Fibroblast of skin of left biceps (primary cell): ENCODE measurements at places on chromosomes 5 and 9.

DNA sequence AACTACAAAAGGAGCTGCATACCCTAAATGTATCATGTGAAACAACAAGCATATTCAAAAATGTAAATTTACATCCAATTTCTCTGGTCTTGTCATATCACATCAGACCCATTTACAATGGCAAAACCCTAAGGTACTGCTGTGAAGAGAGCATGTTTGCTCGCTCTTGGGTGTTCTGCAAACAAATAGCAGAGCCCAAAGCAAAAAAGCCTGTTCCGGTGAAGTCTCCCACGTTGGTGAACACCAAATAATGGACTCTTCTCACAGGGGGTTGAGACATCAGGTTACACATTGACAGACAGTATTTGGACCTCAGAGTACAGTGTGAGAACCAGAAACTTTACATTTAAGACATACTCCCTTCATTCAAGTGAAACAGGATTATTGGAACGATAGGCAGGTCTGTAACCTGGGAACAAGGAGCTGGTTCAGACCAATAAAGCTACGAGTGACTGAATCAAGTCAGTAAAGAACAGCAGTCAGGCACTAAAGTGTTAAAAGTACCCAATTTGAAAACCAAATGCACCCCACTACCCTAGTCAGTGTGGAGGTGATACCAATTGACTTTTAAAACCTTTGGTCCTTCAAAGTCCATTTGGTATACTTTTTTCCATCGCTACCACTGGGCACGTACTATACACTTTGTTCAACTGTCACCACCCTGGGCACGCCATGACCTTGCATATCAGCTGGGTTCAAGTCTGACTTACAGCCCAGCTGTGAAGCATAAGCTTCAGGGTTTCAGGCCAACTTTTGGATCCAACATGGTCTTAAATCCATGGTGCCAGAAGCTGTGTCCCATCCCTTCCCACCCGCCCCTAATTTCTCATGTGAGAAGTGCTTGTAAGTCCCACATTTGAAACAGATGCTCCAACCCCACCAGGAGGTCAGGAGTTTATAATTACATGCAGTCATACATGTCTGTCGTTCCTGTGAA is 36.4 kb downstream of the ETF1 start:
- DNase-seq: no peak

- DNase-seq: no peak
Measured at GRCh38 chr5:42828671-42829070, 17.0 kb upstream of the SELENOP start.

- DNase-seq: no peak
Measured at GRCh38 chr9:126625329-126626126, 11.8 kb downstream of the LMX1B start.

- no peak for DNase-seq
Measured at GRCh38 chr5:34930462-34930844, 1.1 kb downstream of the DNAJC21 start.

- no peak for DNase-seq
Measured at GRCh38 chr9:136942881-136943230, 1.7 kb downstream of the FBXW5 start.

DNA sequence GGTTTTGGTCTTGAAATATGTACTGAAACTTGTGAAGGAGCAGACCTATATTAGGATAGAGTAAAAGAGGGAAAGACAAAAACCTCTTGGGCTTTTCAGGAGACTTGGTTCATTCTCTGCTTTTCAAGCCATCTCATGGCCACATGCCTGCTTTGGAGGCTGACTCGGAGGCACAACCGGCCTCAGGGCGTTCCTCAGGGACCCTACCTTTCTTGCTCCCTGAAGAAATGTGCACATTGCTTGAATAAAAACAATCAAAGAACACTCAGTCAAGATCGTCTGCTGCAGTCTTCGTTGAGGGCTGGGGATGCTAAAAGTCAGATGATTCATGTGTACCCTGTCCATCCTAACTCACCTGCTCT is 994 bp downstream of the IRGM start:
- DNase-seq: no peak

DNA sequence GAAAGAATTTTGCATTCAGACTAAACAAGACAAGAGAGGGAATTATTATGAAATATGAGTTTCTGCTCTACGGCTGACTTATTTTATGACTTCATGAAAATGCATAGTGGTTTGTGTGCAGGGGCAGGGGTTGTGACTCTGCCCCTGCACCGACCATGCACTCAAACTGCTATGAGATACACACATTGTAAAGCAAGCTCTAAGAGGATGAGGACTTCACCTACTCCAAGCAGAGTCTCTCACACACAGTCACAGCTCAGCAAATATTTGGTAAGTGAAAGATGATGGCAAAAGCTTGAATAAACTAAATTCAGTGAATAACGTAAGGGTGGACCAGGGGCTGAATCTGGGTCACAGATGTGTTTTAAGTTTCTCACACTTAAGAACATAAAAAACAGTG is 542.9 kb downstream of the PRELID2 start:
- DNase-seq: no peak

DNA sequence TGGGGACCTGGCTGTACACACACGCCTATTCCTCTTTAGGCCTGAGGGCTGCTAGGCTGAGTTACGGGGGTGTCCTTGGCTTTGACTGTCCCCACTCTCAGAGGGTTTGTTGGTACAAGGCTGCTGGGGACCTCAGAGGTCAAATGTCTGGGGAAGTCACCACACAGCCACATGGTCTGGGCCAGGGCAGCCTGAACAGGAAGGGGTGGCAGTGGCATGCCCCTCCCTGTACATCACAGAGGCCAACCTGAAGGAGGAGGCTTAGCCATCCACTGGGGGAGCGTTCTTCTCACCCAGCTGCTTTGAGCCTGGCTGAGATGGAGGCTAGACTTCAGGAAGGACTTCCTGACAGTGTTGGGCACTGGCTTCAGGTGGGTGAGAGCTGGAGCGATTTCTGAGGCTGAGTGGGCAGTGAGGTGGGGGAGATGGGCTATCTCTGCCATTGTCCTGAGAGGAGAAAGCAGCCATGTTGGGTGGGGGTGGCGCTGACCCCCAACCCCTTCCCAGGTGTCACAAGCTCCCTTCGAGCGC is 36.3 kb downstream of the CXXC5 start:
- DNase-seq: no peak

DNA sequence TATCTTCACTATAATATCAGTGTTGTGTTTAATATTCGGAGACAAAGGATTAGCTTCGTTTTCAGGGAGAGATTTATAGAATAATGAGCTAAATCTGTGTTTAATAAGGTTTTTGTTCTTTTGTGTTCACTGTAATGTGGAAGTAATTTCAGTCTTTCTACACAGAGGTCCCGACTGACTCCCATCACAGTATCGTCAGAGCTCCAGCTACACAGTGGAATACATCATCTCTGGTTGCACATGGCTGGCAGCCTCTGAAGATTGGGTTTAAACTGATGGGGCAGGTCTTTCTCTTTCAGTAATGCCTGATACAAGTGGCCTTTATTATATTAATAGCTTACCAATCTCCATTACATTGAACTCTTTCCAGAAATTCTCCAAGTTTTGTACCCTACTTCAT is 736.7 kb upstream of the RIOK2 start:
- DNase-seq: no peak

- DNase-seq: peak; percentile 67
Measured at GRCh38 chr5:58410441-58410840, 49.4 kb downstream of the PLK2 start.

- DNase-seq: no peak
Measured at GRCh38 chr9:82454509-82455190, 466.1 kb downstream of the SPATA31D1 start.

DNA sequence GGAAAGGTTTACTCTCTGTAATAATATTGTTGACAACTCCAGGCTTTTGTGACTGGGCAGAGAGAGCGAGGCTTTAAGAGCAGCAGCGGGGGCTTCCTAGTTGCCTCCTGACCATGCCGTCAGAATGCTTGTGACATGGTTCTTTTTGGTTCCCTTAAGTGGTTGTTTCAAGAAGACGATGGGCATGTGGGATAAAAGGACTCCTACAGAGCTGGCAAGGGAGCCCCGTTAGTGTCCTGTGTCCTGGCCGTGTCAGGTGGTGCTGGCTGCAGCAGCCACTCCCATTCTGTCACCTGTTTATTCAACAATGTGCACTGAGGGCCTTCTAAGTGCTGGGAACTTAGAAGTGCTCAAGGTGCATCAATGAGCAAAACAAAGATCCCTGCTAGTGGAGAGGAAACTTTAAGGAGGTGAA is 19.7 kb downstream of the LCP2 start:
- DNase-seq: no peak

DNA sequence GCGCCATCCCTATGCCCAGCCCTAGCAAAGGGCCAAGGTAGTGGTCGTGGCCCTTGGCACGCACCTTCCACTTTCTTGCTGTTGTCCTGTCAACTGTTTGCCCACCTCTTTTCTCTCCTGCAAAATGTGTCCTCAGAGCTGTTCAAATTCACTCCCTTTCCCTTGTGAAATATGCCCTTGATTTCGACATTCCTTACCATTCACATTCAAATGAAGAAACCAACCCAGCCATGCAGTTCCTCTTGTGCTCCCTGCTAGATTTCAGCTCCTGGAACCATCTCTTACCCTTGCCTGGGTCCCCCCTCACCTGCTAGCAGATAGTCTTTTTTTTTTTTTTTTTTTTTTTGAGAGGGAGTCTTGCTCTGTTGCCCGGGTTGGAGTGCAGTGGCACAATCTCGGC is 19.6 kb upstream of the HRH2 start:
- DNase-seq: no peak

GRCh38 chr5:126471875-126472537 is 48.8 kb downstream of the GRAMD2B start:
- DNase-seq: peak; percentile 47

DNA sequence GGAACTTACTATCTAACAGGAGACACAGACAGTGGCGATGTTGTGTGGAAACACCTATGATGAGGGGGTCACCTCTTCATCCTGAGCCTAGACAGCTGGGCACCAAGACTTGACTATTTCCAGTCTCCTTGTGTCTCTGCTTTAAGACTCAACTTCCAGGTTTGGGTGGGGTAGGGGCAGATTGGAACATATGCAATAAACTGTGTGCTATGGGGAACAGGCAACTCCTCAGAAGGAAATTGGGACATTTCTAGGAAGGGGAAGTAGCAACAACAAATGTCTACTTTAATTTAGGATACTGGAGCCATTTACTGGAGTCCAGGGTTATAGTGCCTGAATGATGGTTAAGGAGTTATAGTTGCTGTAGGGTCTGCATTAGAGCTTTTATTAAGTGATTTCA is 57.3 kb downstream of the FGF18 start:
- no peak for DNase-seq

- no peak for DNase-seq
Measured at GRCh38 chr5:101991486-101991885, 304.6 kb downstream of the SLCO4C1 start.

- no peak for DNase-seq
Measured at GRCh38 chr9:3508521-3509291, 17.1 kb downstream of the RFX3 start.

GRCh38 chr5:134003064-134003816 is 1.5 kb downstream of the VDAC1 start:
- DNase-seq: no peak

GRCh38 chr9:90065851-90066250 is 461.0 kb downstream of the GADD45G start:
- no peak for DNase-seq

DNA sequence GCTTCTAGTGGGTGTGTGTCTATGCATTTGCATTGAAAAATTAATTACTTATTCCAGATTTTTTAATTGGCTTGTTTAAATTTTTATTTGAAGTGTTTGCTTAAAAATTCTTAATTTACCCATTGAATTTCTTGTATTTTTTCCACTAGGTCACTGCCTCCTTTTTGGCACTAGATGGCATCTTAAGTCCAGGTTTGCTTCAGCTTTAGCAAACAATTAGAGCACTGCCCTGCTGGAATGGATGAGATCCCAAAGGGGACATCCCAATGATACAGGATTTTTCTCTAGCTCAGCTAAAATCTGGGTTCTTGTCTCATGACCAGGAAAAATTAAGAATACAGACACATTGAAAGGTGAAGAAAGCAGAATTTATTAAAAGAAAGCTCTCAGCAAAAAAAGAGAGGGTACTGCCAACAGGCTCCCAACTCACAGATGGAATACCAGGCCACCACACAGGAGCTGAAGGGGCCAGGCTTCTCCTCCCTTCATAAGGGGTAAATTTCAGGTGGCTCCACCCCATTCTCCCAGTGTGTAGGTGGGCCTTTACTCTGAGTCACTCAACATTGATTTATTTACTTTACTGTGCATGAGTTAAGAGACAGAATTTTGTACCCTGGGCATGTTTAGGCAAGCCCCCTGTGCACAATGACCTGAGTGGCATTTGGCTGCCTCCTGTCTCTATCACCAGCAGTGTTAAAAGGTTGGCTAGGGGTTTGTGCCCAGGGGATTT is 532.4 kb downstream of the ANXA1 start:
- DNase-seq: peak; percentile 12

GRCh38 chr5:176895831-176896230 is 3.3 kb downstream of the HK3 start:
- DNase-seq: no peak

GRCh38 chr5:34804913-34805312 is 34.1 kb upstream of the TTC23L start:
- DNase-seq: no peak

DNA sequence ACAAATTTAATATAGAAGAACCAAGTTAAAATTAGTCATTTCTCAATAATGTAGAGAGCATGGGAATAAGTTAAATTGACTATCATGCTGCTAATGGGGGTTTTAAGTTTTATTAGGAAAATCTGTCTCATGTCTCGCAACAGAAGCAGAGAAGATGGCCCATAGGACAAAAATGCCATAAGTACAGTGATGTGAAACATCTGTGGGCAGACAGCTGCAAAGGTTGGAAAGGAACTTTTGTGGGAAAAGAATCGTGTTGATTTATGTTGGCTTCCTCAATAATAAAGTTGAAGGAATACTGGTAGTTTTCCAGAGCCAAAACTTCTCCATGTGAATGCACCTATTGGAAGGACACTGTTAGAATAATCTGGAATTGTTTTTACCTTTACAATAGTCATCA is 44.8 kb downstream of the VCAN start:
- peak; percentile 61 for DNase-seq

GRCh38 chr5:148820461-148821395 is 5.7 kb upstream of the ADRB2 start:
- DNase-seq: no peak

- no peak for DNase-seq
Measured at GRCh38 chr5:28914297-28914696, 1875.9 kb upstream of the CDH9 start.

- DNase-seq: no peak
Measured at GRCh38 chr9:77177894-77178794, 810 bp downstream of the VPS13A start.

- no peak for DNase-seq
Measured at GRCh38 chr5:88507261-88507660, 238.6 kb upstream of the TMEM161B start.

DNA sequence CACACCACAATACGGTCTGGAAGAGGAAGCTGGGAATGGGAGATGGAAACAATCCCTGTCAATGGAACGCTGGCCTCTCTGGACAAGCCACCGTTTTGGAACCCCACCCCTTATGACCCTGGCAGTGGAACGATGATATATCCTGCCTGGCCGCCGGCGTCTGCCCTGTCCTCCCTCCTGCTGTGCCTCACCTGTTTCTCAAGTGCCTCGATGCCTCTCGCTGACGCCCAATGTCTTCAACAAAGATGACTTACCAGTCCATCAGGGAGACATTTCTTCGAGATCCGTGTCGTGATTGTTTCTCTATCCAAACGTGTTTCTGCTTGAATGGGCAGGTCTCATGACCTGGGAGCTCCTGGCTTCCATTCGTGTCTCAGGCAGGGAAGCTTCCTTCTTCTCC is 476.5 kb downstream of the SPATA31A7 start:
- no peak for DNase-seq

GRCh38 chr5:68299575-68299974 is 84.0 kb downstream of the PIK3R1 start:
- no peak for DNase-seq

- no peak for DNase-seq
Measured at GRCh38 chr9:17230646-17231045, 95.8 kb downstream of the CNTLN start.

- DNase-seq: no peak
Measured at GRCh38 chr9:20805766-20806165, 121.7 kb downstream of the FOCAD start.
